ENCODE measurements at places on chromosomes 12 and 14. TPM values are rescaled to one million over a fixed set of nuclear protein-coding genes. Genes with fewer than 3 reads are reported as not detected.

The MBIP gene
- polyA plus RNA-seq: 16.5 TPM

GRCh38 chr12:53078425-53079225 is 565 bp downstream of the SPRYD3 start:
- no peak for DNase-seq

GRCh38 chr12:57232156-57232756 is 2.7 kb downstream of the SHMT2 start:
- DNase-seq: no peak

- no peak for DNase-seq
These were observed 17.7 kb upstream of the TSPAN11 start for GRCh38 chr12:30908722-30909348.
